ENCODE measurements at places on chromosomes 11 and 22.

DNA sequence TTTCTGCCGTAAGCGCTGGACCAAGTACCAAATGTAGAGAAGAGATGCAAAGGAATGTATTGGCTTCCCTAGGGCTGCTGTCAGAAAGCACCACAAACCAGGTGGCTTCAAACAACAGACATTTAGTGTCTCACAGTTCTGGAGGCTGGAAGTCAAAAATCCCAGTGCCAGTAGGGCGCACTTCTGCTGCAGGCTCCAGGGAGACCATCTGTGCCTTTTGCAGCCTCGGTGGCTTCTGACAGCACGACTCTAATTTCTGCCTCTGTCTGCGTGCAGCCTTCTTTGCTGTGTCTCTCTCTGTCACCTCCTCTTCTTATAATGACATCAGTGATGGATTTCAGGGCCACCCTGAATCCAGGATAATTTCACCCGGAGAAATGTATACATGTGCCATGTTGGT lies 2.8 kb downstream of the APOL6 start:
- no peak for DNase-seq

GRCh38 chr22:39685336-39686177 lies 115.0 kb downstream of the CACNA1I start:
- DNase-seq: no peak

DNA sequence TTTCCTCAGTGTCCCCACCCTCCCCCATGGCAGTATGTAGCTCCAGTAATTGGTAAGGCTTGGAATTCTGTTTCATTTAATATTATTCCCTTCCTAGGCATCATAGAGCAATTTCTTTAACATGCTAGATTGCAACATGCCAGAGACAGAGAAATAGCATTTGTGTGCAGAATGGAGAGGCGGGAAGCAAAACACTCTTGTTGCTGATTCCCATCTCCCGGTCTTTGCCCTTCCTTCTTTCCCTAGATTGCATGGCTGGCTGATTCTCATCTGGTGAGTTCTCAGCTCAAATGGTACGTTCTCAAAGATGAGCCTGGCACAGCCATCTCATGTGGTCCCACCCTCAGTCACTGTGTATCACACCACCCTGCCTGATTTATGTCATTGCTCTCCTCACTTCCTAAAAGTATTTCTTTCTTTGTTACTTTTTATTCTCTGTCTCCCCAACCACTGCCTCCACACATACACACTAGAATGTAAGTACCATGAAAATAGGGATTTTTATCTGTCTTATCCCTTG lies 66.9 kb downstream of the ARFGAP2 start:
- DNase-seq: no peak

GRCh38 chr22:48534395-48534958 lies 1293.2 kb downstream of the BRD1 start:
- DNase-seq: peak; percentile 37

DNA sequence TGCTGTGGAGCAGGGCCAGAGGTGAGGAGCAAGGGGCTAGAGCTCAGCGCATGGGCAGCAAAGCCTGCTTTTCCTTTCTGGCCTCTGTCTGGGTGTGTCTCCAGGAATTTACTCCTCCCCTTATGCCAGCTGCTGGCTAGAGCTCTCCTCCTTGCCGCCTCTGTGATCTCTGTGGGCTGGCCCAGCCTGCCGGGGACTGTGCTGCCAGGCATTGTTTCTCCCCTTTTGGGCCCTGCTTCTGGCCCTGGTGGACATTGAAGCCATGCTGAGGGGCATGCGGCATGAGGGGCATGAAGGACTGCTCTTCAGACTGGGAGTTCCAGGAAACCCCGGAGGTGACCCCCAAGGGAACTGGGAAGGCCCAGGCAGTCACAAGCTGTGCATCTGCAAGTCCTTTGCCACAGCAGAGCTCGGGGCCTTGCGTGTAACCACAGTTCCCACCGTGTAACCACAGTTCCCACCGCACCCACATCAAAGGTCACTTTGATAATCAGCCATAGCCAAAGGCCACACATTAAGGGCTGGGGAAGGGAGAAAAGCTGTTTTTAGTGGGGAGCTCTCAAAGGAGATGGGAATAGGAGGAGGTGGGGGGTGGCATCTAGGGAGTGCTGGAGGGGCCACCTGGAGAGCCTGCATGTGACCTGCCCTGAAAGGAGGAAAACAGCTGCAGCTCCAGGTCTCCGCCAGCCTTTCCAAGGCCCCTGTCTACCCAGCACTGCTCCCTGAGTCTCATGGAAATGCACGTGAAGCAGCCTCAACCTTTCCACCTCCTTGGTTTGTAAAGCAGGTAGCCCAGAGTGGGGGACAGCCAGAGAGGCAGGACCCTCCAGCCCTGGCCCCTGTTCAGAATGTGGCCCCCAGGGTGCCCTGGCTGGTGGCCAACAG lies 62.3 kb downstream of the PPFIBP2 start:
- peak; percentile 74 for DNase-seq
